ENCODE measurements at places on chromosomes 5 and 9. TPM values are rescaled to one million over a fixed set of nuclear protein-coding genes. Genes with fewer than 3 reads are reported as not detected.

The DMRT3 gene
- total RNA-seq: not detected

The PLAC8L1 gene
- 0.96 TPM for total RNA-seq

The GHR gene
- 0.05 TPM for total RNA-seq

The DND1 gene
- total RNA-seq: 3.9 TPM

The TPPP gene
- total RNA-seq: not detected

All from T-helper 1 cell treated with Interleukin-12 subunit alpha and Interleukin-12 subunit beta and Interleukin-4 antibody, amounts not matched to agents 30 ng/mL and 1 ng/mL, for 36 hours (primary cell).